HepG2 (cell line): ENCODE measurements at places on chromosomes 13 and 19. TPM values are rescaled to one million over a fixed set of nuclear protein-coding genes. Genes with fewer than 3 reads are reported as not detected.

- H3K27me3 ChIP-seq, result no peaks in the 10 kb centered on the region
- H3K36me3 ChIP-seq, result no peaks in the 10 kb centered on the region
- peak overlapping the region; percentile 48; the same call in 1 of the 2 replicates for H3K4me3 ChIP-seq
- DNase-seq, result peak; percentile 90
Measured at GRCh38 chr19:16463991-16464575, 7.7 kb downstream of the EPS15L1 start.

GRCh38 chr13:42418184-42418583, 146.2 kb downstream of the AKAP11 start:
- no peaks in the 10 kb centered on the region for H3K36me3 ChIP-seq
- H3K27ac ChIP-seq, result no peak overlapping the region
- no peak overlapping the region for H3K4me3 ChIP-seq

GRCh38 chr13:114124921-114125320, 7.5 kb downstream of the RASA3 start:
- H3K36me3 ChIP-seq, result no peaks in the 10 kb centered on the region
- no peak for DNase-seq
- H3K4me1 ChIP-seq, result peaks cover 8% of the 10 kb centered on the region
- H3K27me3 ChIP-seq, result peaks cover 12% of the 10 kb centered on the region

DNA sequence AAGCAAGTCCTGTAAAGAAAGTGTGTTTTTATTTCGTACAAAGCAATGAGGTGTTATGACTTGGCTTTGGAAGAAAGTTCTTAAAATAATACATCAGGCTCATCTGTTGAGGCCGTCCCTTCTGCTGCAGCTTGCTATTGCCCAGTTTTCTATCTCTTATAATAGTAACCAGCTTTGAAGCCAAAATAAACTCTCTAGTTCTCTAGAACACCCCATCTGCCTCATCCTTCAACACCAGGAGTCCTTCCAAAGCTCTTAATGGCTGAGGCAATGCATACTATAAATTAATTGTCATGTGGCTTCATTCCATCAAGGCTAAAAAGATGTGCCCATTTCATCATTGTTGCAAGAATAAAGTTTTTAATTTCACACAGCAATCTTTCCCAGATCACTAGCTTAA, 49.4 kb upstream of the IPO5 start:
- H3K27me3 ChIP-seq, result 0 out of 2 replicates have a peak, but pooled peaks cover 1% of the 10 kb centered on the region
- H3K4me1 ChIP-seq, result no peaks in the 10 kb centered on the region
- no peak overlapping the region for H3K4me3 ChIP-seq
- H3K36me3 ChIP-seq, result no peaks in the 10 kb centered on the region
- H3K27ac ChIP-seq, result no peak overlapping the region

DNA sequence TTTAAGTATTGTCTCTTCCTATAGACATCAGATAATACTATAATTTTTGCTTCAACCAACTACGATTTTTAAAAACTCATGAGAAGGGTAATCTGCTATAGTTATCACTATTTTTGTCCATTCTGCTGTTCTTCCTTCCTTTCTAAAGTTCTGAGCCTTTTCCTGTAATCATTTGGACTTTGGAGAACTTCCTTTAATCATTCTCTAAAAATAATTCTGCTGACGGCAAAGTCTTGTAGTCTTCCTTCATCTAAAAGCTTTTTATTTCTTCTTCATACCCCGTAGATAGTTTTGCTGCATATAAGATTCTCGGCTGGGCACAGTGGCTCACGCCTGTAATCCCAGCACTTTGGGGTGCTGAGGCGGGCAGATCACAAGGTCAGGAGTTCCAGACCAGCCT, 5.1 kb upstream of the FCGBP start:
- no peak overlapping the region for H3K4me3 ChIP-seq
- no peak for DNase-seq
- no peak overlapping the region for H3K27ac ChIP-seq

DNA sequence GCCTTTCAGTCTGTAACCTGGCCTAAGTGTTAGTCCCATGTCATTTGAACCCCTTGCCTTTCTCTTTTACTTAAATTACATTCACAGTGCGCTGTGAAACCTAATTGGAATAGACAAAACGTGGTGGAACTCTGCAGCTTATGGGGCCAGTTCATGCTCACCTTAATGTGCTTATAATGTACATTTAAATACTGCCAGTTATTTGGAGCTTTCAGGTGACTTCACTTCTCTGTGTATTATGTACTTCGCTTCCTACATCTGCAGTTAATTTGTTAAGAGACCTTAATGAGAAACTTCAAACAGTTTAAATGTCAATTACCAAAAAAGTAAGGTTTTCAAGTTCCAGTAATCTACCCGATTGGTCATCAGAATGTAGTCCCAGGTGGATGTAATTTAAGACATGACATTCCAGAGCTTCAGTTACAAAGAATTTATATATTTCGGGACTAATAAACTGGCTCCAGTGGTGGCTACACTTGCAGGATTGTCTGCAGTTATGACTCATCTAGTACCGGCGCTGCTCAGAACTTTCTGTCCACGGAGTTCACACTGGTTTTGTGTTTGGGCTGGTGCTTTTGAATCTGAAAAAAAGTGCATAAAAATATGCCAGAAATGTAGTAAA, 125.3 kb downstream of the TM9SF2 start:
- peaks cover 15% of the 10 kb centered on the region for H3K4me1 ChIP-seq
- no peaks in the 10 kb centered on the region for H3K36me3 ChIP-seq
- H3K27me3 ChIP-seq, result no peaks in the 10 kb centered on the region
- DNase-seq, result no peak

DNA sequence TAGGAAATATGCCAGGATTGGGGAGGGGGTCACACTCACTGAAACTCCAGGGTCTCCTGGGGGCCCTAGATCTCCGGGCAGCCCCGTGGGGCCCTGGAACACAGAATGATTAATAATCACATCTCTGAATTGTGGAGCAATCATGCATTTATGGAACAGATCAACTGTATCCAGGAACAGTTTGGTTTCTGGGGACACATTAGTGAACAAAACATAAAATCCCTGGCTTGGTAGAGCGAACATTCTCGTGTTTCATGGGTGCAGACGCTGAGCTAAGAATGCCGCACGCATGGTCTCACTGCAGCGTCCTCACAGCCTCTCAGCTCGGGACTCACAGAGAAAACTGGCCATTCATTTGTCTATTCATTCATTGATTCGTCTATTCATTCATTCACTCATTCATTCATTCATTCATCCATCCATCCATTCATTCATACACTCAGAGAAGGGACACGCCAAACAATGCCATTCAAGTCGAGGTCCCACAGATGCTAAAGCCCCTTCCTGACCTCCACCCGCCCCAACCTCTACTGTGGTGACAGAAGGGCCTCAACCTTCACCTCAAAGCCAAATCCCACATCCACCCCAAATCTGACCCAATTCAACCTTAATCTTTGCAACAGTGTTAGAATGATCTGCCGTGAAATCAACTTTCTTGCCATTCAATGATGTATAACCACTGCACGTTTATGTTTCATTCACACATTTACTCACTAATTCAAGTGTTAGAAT, 35.0 kb upstream of the OLFM2 start:
- H3K27ac ChIP-seq, result no peak overlapping the region
- no peaks in the 10 kb centered on the region for H3K4me1 ChIP-seq
- peaks cover 2% of the 10 kb centered on the region; the same call in 1 of the 2 replicates for H3K27me3 ChIP-seq
- no peaks in the 10 kb centered on the region for H3K36me3 ChIP-seq

DNA sequence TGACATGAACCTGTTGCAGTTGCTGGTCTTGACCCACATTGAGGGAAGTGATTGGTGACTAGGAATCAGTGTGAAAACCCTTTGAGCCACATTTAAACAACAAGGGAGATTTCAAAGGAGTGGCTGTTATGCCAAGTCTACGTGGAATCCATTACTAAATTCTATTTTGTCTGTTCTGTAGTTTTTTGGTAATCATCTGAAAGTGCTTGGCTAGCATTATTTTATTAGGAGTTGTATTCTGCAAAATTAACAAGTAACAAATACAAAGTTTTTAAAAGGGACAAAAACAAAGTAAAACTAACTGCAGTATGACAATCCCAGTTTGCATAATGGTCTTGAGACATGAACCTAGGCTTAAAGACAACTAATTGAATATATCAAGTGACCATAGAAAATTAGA, 14.0 kb upstream of the ZNF780A start:
- H3K4me3 ChIP-seq, result no peak overlapping the region
- no peaks in the 10 kb centered on the region; the same call in 2 of the 3 replicates for H3K27me3 ChIP-seq
- no peaks in the 10 kb centered on the region for H3K4me1 ChIP-seq
- H3K36me3 ChIP-seq, result no peaks in the 10 kb centered on the region
- DNase-seq, result no peak
- no peak overlapping the region for H3K27ac ChIP-seq

DNA sequence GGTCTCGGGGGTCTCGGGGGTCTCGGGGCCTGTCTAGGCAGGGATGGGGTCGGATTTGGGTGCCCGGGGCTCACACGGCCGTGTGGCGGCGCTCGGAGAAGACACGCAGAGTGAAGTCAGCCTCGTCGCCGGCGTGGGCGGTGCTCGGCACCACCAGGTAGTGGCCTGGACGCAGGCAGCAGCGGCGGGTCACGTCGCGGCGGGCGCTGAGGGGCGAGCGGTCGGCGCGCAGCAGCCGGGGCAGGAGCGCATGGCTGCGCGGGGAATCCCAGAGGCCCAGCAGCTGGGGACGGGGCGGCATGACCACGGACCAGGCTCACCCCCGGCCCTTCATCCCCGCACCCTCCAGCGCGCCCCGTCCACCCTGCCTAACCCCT, 8.2 kb downstream of the CAPN12 start:
- no peak for DNase-seq
- peaks cover 51% of the 10 kb centered on the region for H3K4me1 ChIP-seq
- H3K27me3 ChIP-seq, result no peaks in the 10 kb centered on the region
- H3K27ac ChIP-seq, result peak overlapping the region; percentile 30
- peak overlapping the region; percentile 50 for H3K4me3 ChIP-seq
- H3K36me3 ChIP-seq, result 0 out of 2 replicates have a peak, but pooled peaks cover 1% of the 10 kb centered on the region

- H3K4me1 ChIP-seq, result peaks cover 28% of the 10 kb centered on the region
- H3K36me3 ChIP-seq, result no peaks in the 10 kb centered on the region; the same call in none of the 2 replicates
- no peak overlapping the region for H3K27ac ChIP-seq
- H3K27me3 ChIP-seq, result no peaks in the 10 kb centered on the region; the same call in 1 of the 2 replicates
- no peak for DNase-seq
Measured at GRCh38 chr13:24203811-24204210, 43.3 kb downstream of the SPATA13 start.

- DNase-seq, result peak; percentile 43
- no peaks in the 10 kb centered on the region for H3K36me3 ChIP-seq
- H3K27me3 ChIP-seq, result no peaks in the 10 kb centered on the region; the same call in 2 of the 3 replicates
- no peak overlapping the region for H3K4me3 ChIP-seq
Measured at GRCh38 chr13:30125422-30126073, 181.8 kb downstream of the KATNAL1 start.

- no peaks in the 10 kb centered on the region for H3K36me3 ChIP-seq
- H3K27me3 ChIP-seq, result no peaks in the 10 kb centered on the region
- DNase-seq, result no peak
- H3K27ac ChIP-seq, result no peak overlapping the region
Measured at GRCh38 chr13:78485803-78486202, 117.5 kb downstream of the POU4F1 start.

DNA sequence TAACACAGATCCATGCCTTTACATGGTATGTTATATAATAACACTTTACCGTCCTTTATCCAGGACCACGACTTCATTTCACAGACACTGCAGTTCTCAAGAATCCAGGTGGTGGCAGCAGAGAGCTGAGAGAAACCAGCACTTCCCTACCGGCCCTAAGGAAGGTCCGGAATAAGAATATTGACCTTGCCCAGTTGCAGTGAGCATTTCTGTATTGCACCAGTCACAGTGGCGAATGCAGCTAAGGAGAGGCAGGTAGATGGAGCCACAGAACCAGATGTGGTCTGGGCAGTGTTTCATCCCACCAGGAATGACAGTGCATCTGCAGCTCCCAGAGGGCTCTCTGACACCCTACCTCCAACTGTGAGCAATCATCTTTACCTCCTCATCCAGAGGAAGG, 44.6 kb downstream of the ZNF787 start:
- H3K27me3 ChIP-seq, result no peaks in the 10 kb centered on the region; the same call in 2 of the 3 replicates
- H3K4me1 ChIP-seq, result peaks cover 20% of the 10 kb centered on the region
- no peak overlapping the region for H3K27ac ChIP-seq
- no peak overlapping the region for H3K4me3 ChIP-seq
- peak; percentile 48 for DNase-seq

DNA sequence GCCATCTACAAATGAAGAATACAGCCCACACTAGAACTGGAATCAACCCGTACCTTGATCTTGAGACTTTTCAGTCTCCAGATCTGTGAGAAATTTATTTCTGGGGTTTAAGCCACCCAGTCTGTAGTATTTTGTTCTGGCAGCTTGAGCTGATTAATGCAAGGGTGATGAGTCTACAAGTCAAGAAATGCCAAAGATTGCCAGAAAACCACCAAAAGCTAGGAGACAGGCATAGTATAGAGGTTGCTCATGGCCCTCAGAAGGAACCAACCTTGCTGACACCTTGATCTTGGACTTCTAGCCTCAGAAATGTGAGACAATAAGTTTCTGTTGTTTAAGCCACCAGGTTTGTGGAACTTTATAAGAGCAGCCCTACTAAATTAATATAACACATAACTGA, 428.2 kb upstream of the KLF12 start:
- no peak overlapping the region for H3K27ac ChIP-seq
- no peaks in the 10 kb centered on the region for H3K27me3 ChIP-seq
- H3K4me3 ChIP-seq, result no peak overlapping the region
- no peaks in the 10 kb centered on the region for H3K36me3 ChIP-seq
- H3K4me1 ChIP-seq, result no peaks in the 10 kb centered on the region
- DNase-seq, result no peak

DNA sequence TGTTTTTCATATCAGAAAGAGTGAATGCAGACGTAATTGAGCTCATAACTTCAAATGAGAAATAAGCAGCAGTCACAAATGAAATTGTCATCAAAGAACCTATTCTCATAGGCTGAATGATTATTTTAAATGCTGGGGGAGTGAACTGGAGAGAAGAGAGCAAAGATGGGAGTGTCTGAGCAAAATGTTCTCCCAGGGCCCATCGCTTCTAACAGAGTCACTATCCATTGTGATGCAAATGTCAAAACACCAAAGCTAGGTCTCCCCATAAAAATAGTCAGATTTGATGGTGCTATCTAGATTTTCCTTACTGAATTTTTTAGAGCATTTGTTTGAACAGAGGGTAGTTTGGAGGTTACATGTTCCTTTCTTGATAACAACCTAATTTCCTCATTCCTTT, 278.7 kb downstream of the PCDH9 start:
- no peaks in the 10 kb centered on the region for H3K27me3 ChIP-seq
- H3K4me1 ChIP-seq, result no peaks in the 10 kb centered on the region
- DNase-seq, result no peak
- H3K27ac ChIP-seq, result no peak overlapping the region

DNA sequence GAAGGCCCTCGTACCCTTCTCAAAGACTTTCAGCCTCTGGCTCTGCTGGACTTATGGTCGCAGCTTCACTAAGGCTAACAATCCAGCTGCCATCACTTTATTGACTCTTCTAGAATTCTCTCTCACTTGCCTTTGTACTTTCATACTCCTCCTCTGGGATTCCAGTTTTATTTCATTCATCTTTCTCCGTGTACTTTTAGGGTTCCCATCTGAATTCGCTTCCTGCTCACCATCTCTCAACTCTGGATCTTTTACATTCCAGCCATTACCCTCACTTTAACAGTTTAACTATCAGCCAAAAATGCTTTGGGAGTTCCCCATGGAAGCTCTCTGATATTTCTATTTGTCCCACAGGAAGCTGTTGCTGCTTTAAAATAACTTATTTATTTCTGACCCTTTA, 149.3 kb upstream of the KL start:
- H3K27ac ChIP-seq, result no peak overlapping the region
- no peaks in the 10 kb centered on the region for H3K36me3 ChIP-seq
- H3K27me3 ChIP-seq, result no peaks in the 10 kb centered on the region
- H3K4me3 ChIP-seq, result no peak overlapping the region

SLC27A5 gene
- total RNA-seq, result 40.2 and 41.2 TPM in 2 replicates

PGLYRP2 gene
- 0.49 and 1.0 TPM in 2 replicates for total RNA-seq

VSTM1 gene
- not detected in 2 replicates for total RNA-seq

RFXAP gene
- 1.8 and 4.4 TPM in 2 replicates for total RNA-seq

PSG3 gene
- total RNA-seq, result not detected in 2 replicates

ZNF546 gene
- total RNA-seq, result 4.1 and 6.0 TPM in 2 replicates

PHF11 gene
- 9.0 and 15.8 TPM in 2 replicates for total RNA-seq

PSG1 gene
- not detected in 2 replicates for total RNA-seq

ZNF296 gene
- 0.62 and 0.63 TPM in 2 replicates for total RNA-seq

TUBA3C gene
- total RNA-seq, result not detected in 2 replicates

FGF21 gene
- total RNA-seq, result not detected in 2 replicates

APC2 gene
- 0.22 TPM in 1 of 2 replicates, not detected in the other for total RNA-seq
